ENCODE measurements at places on chromosomes 3 and 15.

DNA sequence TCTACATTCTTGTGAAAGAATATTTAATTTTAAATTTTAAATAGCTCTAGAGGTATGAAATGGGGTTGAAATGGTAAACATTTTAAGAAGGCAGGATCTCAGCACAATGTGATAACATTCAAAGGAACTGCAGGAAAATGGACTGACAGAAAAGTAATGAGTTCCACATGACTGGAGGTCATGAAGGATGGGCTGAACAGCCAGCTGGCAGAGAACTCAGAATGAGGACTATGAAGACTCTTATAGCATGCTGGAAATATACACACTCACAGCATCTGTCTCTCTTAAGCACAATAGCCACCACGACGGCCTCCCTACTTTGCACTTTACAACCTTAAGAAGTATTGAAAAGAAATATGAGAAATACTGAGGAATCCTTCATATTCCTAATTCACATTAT is 94.7 kb downstream of the TNIK start:
- no peak for DNase-seq

DNA sequence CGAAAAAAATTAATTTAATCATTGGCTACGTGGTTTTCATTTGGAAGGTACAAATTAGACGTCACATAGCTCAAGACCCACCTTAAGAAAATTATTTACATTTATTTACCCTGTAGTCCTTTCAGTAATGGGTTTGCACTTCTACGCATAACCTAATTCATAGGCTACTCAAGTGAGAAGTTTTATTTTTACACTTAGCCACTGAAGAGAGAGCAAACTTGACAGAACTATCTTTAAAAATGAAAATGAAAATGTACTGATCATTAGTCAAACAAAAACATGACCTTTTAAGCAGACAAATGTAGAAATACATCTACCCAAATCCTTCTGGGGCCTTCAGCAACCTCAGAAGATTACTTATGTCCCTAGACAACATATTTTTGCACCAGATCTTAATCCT is 269.4 kb upstream of the TTC14 start:
- DNase-seq = no peak

DNA sequence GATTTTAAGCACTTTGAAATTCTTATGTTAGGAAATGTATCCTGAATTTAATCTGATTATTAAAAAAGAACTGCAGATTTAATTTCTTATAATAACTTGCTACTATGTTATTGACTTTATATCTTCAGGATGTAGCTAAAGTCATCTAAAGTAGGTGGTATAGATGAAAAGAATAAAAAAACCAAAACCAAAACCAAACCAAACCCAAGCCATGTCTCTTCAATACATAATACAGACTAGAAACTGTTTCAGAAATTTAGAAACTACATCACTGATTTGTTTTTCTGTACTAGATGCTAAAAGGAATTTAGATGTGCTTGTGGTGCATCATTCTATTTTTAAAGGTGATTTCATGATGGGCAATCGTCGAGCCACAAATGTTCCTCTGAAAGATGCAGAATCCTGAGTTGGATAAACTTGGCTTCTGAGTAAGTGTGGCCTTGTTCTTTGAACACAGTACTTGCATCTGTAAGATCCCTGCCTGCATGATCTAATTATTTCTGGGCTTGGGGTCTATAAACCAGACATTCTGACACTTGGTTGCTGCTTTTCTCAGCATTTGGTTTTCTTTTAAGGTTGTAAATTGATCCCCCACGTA is 287.1 kb upstream of the SUCLG2 start:
- DNase-seq = no peak

DNA sequence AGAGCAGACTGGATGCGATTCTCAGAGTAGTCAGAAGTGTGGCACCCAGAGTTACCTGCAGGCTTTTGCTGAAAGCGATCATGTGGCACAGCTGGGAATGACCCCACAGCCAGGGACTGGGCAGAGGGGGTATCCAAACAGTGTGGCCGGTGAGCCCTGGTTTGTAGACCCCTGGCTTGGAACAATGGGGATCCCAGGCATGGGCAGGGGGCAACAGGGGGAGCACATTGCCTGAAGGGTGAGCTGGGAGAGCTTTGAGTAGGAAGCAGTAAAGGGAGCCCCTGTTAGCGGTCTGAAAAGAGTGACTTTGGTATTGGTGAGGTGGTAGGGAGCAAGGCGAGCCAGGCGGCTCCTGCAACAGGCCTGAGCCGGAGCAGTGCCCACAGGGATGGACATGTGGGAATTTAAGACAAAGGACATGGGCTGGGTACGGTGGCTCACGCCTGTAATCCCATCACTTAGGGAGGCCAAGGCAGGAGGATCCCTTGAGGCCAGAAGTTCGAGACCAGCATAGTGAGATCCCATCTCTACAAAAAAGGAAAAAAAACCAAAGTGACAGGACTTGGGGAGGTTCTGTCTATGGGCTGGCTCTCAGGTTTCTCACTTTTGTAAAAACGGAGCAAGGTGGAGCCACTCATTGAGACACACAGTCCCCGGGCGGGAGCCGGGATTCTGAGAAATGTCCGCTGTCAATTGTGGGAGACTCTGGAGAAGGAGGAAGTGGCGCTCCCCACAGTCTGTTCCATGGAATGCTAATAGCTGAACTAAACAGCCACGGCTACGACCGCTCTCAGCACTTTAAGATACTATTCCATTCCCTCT is 223.8 kb upstream of the LYSMD4 start:
- no peak for DNase-seq

DNA sequence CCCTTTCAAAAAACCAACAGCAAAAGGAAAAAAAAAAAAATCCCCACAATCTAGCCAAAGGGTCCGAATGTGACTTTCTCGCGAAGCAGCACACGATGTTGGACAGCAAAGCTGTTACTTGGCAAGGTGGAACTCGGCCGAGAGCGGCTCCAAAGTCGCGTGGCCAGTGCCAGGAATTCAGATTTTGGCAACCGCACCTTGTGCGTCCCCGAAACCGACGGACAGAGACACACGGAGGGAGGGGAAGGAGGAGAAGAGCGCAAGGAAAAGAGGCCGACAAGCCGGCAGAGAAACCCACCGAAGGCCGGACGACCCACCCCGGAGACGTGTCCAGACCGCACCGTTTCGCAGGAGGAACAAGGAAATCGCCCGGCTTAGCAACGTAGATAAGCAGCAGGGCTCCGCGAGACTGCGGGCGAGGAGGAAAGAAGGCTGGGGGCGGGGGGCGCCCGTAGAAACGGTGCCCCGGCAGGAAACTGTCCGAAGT is 517.3 kb downstream of the MECOM start:
- peak; percentile 39 for DNase-seq

DNA sequence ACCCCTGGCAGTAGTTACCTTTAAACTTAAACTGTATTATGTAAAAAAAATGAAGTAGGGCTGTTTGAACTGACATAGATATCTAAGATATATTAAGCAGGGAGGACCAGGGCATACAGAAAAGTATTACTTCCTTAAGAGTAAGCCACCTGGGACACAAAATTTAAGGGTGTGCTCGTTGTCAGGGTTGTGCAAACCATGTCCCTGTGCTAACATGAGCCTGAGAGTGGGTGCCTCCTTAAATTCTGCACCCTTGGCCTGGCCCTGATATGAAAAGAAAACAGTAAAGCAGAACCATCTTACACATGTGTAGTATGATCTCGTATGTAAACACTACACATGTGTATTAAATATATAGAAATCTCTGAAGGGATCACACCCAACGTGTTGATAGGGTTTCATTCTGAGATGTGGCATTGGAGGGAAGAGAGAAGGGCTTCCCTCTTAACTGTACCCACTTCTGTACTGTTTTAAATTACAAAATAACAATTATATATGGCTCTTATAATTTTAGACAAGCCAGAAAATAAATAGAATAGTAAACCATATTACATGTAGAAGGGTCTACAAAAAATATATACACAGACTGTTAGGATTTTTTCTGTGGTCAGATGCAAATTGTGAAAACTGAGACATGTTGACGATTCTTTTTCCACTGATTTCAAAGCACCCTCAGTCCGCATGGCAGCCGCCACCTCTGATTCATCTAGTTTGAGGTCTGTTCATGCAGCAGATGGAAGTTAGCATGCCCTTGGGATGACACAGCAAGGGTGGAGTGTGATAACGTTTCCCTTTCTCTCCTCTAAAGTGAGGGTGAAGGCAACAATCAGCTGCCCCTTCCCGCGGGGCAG is 400.8 kb upstream of the PROK2 start:
- DNase-seq = peak; percentile 79

DNA sequence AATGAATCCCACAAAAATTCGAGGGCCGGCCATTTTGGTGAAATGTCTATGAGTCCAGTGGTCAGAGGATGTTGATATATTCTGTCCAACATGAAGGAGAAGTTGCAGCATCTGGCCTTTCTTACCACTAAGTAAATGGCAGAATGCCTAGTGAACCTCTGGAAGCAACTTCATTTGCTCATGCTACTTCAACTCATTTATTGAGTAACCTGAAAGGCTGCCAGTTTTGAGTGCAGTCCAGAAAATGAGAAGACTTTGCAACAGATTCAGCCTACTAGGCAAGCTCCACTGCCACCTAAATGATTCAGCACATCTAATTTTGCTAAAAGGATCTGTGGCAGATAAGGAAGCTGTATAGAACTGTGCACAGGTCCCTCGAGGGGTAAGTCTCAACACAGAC is 265.0 kb downstream of the OPA1 start:
- DNase-seq = no peak

DNA sequence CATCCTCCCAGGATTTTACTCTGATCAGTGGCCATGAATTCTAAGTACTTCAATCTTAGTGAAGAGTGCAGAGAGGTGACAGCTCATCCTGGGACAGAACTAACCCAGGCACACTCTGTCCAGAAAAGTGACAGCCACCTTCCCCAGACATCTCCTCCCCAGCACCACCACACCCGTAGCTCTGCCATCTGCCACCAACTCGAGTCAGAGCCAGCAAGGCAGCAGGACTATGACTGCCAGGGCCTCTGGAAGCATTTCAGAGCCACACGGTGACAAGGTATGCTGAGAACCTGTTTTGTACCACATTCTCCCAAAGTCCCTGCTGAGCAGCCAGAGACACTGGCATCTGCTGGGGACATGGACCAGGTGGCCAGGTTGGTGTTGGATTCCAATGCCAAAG is 71.0 kb downstream of the NTRK3 start:
- no peak for DNase-seq

- DNase-seq = no peak
Measured at GRCh38 chr3:47404431-47404876, 23.6 kb downstream of the PTPN23 start.

GRCh38 chr3:197804511-197804910 is 13.5 kb downstream of the LRCH3 start:
- no peak for DNase-seq

- DNase-seq = peak; percentile 87
Measured at GRCh38 chr3:184135149-184135910, at the start of gene EIF2B5. Gene EIF2B5 (plus strand): TSS chr3:184135358. CDS start chr3:184135386, 28 bp downstream.

DNA sequence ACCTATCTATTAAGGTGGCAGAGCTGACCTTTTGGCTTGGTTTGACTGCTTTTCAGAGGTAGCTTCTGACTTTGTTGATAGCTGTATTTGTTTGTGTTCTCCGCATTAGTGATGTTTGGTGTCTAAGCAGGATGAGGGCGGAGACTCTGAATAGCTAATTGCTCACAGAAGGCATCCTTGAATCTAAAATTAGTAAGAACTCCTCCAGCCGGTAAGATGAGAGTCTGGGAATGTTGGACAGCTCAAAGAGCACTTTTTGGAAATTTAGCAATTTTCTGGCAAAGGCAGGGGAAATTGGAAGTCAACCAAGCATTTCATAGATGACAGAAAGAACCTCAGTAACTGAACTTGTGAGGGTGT is 174.1 kb downstream of the KLHL25 start:
- no peak for DNase-seq

DNA sequence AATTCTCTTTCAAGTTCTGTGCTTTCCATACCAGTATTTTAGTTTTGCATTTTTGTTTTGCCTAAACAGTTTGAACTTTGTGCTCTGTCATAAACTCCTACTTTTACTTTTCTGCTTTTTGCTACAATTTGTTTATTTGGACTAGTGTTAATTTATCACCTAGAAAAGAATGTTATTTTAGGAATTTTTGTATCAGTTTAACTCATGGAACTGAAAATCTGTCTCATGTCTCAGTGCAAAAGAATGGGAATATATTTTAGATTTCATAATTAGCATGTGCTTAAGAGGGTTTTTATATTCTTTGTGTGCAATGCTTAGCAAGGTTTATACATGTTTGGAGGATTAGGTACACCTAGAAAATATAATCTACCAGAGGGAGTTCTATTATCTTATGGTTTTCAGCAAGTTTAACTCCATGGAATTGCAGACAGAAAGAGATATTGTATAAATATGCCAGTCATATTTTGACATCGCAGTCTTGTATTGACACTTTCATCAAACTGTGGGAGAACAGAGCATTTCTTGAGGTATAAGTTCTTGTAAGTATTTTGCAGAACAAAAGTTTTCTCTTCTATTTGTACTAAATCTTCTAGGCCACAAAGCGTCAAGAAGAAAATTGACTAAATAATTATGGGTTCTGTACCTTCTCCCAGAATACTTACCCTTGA is 409.9 kb downstream of the RBMS3 start:
- DNase-seq = no peak

- peak; percentile 82 for DNase-seq
Measured at GRCh38 chr3:159824333-159824732, 164.3 kb upstream of the IL12A start.

DNA sequence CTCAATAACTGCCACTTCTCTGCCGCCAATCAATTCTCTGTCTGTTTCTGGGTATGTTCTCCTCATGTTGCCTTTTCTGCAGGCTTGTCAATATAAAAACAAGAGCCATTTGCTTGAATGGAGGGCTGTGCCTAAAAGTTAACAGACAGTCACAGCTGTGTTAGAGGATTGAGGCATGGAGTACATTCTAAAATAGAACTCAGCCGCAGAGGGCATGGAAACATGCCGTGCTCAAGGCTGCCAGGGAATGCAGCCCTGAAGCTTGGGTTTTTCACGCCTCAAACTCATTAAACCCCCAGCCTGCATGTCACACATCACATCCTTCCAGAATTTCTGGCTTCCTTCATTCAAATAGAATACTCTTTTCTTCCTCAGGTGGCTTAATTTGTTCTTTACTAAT is 166.6 kb downstream of the TPRG1 start:
- no peak for DNase-seq

DNA sequence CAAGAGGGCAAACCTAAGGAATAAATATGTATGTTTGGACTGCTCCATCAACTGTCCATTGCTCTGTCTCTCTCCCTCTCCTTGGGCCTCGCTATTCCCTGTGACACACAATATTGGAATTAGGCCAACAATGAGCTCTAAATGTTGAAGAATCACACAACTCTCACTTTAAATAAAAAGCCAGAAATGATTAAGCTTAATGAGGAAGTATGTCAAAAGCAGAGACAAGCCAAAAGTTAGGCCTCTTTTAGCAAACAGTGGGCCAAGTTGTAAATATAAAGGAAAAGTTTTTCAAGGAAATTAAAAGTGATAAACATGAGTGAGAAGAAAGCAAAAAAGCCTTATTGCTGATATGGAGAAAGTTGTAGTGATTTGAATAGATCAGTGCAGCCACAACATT is 141.0 kb downstream of the VGLL3 start:
- no peak for DNase-seq

- no peak for DNase-seq
Measured at GRCh38 chr3:39108200-39108710, 775 bp downstream of the TTC21A start.

- no peak for DNase-seq
Measured at GRCh38 chr15:61232266-61232665, 3.2 kb upstream of the RORA start.
